ENCODE measurements at places on chromosomes 13 and 19.
A peak's percentile ranks its signal among the peaks of the same experiment; 100 is the strongest.

DNA sequence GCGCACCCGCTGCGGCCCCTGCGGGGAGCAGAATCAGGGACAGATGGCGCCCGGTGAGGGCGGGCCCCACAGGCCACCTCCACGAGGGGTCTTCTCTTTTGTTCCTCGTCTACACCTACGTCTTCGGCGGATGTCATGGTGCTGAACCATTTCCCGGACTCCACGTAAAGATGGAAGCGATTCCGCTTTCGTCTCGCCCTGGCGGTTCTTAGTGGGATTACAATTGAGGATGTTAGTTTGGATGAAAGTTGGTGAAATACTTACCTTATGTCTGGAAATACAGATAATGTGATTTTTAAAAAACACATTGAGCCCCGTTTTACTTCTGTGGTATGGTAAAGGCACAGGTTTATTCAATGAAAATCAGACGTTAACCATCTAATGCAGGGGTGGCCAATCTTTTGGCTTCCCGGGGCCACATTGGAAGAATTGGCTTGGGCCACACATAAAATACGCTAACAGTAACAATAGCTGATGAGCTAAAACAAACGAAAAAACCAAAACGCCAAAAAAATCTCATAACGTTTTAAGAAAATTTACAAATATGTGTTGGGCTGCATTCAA lies 1.4 kb upstream of the ZMYM5 start:
- DNase-seq, result peak; percentile 2

GRCh38 chr19:9721861-9722260 lies 46.7 kb downstream of the ZNF846 start:
- no peak for DNase-seq

DNA sequence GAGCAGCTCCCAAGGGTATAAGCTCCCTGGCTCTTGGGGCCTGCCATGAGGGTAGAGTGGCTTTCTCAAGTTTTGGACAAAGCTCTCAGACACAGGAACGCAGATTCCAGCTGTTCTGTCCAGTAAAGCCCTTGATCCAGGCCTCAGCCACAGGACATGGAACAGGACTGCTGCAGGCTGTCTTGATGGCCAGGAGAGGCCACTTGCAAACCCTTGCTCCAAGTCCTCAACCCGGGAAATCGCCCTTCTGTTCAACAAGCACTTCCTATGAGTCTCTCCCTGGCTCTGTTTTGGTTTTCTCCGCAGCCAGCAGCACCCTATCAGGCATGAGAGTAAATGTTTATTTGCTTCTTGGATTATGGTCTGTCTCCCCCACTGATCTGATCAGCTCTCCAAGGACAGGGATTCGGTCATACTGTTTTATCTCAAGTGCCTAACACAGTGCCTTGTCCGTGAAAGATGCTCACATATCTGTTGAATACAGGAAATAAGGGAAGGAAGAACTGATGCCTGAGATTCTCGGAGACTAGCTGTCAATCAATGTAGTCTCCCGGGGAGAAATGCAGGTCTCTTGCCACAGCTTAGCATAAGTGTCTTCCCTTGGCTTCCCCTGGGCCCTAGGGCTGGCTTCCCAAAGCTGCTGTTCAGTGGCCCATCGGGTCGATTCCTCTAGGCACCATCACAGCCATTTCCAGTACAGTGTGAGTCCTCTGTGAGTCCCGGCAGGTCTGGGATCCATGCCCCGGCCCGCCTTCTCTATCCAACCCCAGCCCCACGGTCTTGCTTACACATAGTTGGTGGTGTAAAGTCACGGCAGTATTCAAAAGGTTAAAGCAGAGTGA lies 90.8 kb downstream of the TSHZ3 start:
- DNase-seq, result no peak

DNA sequence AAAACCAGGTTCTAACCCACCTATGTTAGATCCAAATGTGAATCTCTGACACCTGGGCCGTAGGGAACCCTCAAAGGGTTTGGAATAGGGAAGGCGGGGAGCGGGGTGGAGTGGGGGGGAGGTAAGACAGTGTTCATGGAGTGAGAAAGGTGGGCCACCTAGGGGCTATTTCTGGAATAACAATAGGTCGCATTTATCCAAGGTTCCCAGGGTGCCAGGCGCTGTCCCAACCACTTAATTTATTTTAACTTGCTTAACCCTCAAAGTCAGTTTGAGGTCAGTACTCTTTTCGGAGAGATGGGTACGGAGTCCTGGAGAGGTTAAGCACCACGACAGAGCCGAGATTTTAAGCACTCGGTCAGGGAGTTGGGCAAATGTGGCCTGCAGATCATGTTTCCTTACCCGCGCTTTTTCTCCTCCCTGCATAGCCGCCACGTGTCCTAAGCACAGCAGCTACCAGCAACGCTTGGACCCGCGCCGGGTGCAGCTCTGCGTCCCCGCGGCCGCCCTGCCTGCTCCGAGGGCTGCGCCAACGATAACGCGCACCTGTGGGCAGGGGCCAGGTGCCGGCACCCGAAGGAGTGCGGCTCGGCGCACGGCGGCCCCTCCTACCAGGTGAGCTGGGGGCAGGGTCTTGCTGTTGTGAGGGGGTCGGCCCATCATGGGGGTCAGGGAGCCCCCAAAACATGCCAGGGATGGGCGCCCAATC lies 25.0 kb upstream of the FXYD3 start:
- DNase-seq, result peak; percentile 22

- no peak for DNase-seq
These were observed 60.5 kb downstream of the COL4A2 start for GRCh38 chr13:110367620-110368019.

GRCh38 chr19:11814700-11815035 lies 595 bp downstream of the ZNF440 start:
- no peak for DNase-seq

All from NCI-H774 (cell line).